ENCODE measurements at places on chromosomes 5 and 9.

- DNase-seq = no peak
These were observed 203.5 kb upstream of the IER5L start for GRCh38 chr9:129381481-129381957.

GRCh38 chr5:72441862-72442540, 65.2 kb downstream of the ZNF366 start:
- no peak for DNase-seq

DNA sequence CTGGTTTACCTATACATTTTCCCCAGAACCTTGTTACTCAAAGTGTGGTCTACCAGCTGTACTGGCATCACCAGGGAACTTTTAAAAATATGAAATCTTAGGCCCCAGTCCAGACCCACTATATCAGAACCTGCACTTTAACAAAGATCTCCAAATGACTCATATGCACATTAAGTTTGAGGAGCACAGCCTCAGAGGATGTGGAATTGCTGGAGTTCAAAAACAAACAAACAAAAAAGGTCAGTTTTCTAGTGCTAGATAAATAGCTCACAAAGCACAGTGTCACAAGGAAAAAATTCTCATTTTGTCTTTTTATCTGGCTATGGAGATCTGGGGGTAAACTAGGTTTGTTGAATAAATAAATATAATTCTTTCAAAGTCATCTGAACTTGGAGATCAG, 68.9 kb upstream of the ANKRD55 start:
- no peak for DNase-seq

DNA sequence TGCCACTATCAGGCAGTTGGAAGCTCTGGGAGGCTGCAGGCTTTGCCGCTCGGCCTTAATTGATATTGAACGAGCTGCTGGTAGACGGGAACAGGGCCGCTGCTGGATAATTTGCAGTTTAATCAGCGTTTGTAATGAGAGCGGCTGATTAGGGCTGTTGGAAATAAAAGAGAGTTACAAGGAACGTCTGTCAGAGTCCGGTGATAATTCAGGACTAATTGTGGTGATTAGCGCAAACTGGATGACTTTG, 68.2 kb upstream of the TBCA start:
- DNase-seq = no peak

DNA sequence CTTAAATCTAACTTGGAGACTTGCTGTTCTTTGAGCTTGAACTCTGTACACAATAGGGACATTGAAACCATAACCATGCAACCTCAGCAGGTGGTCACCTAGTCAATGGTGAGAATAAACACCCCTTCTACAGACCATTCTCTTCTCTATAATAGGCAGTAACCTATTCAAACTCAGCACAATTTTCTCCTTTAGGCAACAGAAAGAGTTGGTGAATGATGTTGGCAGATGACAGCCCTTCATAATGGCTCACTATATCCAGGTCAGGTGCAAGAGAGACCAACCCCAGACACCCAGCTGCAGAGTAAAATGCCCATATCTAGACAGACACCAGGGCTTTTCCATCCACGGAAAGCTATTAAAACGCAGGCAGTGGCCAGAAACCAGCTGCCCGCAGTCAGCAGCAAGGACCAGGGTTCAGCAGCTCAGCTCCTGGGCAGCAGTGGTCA, 106.7 kb downstream of the SERINC5 start:
- no peak for DNase-seq

- DNase-seq = no peak
These were observed 120.1 kb downstream of the SNX18 start for GRCh38 chr5:54637654-54638053.

DNA sequence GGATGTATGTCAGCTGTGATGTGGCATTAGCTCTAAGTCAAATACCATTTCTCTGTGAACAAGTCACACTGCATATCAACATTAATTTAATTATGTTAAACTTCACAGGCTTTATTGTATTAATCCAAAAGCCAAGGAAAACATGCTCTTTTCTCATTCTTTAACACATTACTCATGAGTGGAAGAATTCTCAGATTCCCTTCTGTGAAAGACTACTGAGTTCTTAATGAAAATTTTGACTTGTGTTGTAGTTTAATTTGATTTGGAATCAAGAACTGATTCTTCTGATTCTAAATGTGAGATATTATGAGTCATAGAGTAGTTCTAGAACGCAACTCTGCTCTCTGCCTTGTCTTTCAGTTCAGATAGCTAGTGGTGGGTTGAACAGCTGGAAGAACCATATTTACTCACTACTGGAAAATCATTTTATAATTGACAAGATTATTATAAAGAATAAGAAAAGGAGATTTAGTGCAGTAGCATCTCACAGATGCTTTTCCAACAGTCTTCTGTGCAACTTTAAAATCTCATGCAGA, 90.6 kb downstream of the VCAN start:
- DNase-seq = no peak

- no peak for DNase-seq
These were observed 106.9 kb downstream of the DCP2 start for GRCh38 chr5:113083481-113083880.

- no peak for DNase-seq
These were observed 126.4 kb upstream of the RAI14 start for GRCh38 chr5:34529581-34530331.

GRCh38 chr5:80963521-80963895, 3.3 kb downstream of the RASGRF2 start:
- no peak for DNase-seq

Data from stimulated activated CD4-positive, alpha-beta T cell treated with anti-CD3 and anti-CD28 coated beads, Interleukin-12 subunit alpha, Interleukin-12 subunit beta, amount 100 ng/mL, for 24 hours (primary cell).